Foreskin keratinocyte (primary cell): ENCODE measurements at places on chromosomes 2 and 18. TPM values are rescaled to one million over a fixed set of nuclear protein-coding genes. Genes with fewer than 3 reads are reported as not detected.

The RAB6C gene
- not detected in 2 replicates for total RNA-seq

- no peak for DNase-seq
Observed at GRCh38 chr2:126657148-126657635, 1.2 kb downstream of the GYPC start.

GRCh38 chr2:83176539-83176938 lies 1282.5 kb downstream of the SUCLG1 start:
- no peak for DNase-seq

The CAPN14 gene
- total RNA-seq, result 0.31 and 0.35 TPM in 2 replicates

GRCh38 chr2:212157012-212157411 lies 381.6 kb downstream of the ERBB4 start:
- peak; percentile 78 for DNase-seq

The CD207 gene
- not detected in 2 replicates for total RNA-seq

DNA sequence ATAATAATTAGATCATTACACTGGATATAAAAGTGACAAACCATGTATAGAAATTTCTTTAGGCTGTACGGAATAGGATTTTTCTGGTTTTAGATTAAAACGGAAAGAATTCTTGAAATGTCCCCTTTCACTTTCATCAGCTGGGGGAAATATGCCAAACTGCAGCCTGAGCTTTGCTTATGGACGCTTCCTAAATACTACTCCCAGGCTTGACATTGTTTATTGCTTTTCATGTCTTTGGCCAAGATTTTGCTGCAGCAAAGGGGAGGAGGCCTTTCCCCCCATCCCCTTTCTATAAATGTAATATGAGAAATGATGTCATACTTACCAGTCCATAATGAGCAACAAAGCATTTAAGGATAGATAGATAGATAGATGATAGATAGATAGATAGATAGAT lies 158.4 kb downstream of the MAP2 start:
- no peak for DNase-seq

DNA sequence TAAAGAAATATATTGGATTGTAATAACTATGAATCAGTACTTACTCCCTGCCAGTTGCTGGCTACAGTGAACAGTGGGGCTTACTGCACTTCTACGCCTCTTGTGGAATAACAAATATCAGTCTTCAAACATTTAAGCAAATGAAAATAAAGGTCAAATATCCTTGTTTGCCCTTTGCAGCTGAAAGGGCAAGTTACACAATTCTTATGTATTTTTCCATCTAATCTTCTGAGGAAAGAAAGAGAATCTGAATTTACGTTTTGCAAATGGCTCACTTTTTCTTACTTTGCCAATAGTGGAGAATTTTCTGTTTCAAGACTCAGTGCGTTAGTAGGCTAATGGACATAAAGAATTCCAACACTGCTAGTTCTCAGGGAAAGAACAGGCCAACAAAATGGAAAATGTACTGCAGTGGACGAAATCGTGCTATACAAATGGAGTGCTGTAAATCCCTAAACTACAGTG lies 157.2 kb upstream of the TMEM200C start:
- DNase-seq, result no peak

GRCh38 chr2:25310965-25311864 lies 30.5 kb downstream of the DNMT3A start:
- no peak for DNase-seq

The HOXD4 gene
- 0.32 and 0.82 TPM in 2 replicates for total RNA-seq

- DNase-seq, result no peak
Observed at GRCh38 chr18:1018181-1018681, 113.6 kb downstream of the ADCYAP1 start.

- no peak for DNase-seq
Observed at GRCh38 chr2:73759285-73759764, 20.6 kb downstream of the DUSP11 start.

DNA sequence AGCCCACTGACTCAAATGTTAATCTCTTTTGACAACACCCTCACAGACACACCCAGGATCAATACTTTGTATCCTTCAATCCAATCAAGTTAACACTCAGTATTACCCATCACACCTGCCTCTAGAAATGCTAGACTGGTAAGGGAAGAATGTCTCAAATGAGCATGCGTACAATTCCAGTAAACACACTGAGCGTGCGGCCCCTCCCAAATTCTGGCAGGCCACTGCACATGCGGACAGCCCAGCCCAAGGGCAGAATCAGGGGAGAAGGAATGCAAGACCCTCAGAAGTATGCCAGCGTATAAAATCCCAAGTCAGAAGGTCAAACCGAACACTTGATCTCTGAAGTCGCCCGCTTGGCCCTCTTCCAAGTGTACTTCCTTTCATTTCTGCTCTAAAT lies 7.6 kb upstream of the EMILIN2 start:
- no peak for DNase-seq

GRCh38 chr2:101736233-101736632 lies 38.7 kb downstream of the MAP4K4 start:
- no peak for DNase-seq

The UGT1A4 gene
- 0.14 and 0.34 TPM in 2 replicates for total RNA-seq

DNA sequence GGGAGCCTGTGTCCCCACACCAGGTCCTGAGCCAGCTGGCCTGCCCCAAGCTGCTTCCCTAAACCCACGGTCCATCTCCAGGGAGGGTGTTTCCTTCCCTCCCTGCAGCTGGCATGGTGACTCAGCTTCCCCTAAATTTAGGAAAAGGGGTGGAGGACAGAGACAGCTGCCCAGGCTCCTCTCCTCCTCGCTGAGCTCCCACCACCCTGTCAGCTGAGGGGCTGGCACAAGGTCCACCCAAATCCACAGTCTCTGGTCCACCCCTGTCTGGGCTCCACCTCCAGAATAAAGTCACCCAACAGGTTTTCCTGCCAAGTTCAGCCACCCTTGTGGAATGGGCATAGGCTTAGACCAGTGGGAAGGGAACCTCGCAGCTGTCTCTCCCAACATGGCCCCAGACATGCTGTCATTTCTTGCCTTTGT lies 156.5 kb downstream of the TNS1 start:
- no peak for DNase-seq

DNA sequence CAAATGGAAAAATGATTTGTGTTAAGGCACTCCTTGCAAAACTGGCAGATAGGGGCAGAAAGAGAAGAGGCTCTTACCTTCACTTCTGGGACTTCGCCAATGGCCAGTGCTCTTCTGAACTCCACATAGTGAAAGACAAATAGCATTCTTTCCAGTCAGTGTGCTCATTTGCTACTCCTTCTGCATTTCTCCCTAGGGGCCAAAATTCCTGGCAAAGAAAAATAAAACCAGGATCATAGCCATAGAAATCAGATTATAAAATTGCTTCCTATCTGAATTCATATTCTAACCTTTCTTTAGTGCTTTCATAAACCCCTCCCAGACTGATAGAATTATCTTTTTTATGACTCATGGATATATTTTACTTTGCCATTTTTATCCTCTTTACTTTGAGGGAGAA lies 56.9 kb upstream of the PELI1 start:
- no peak for DNase-seq

- no peak for DNase-seq
Observed at GRCh38 chr2:235968616-235969324, 199.4 kb downstream of the GBX2 start.

DNA sequence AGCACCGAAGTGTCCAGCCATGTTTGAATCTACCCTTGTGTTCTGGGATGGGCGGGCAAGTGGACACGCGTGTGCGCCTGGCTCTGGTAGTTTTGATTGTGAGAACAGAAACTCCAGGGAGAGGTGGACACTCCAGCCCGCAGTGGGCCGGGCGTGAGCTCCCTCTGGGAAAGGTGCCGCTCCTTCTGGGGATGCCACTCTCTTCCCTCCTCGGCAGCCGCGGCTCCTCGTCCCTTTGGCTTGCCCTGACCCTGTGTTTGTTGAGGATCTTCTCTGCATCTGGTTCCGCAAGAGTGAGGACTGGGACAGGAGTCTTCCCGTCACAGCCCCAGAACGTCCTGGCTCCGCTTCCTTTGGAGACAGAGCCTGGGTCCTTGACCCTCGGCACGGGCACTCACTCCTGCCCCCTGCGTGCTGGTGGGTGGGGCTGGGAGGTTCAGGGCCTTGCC lies 1.3 kb downstream of the CTDP1 start:
- no peak for DNase-seq

- no peak for DNase-seq
Observed at GRCh38 chr18:35680139-35680551, 98.6 kb downstream of the GALNT1 start.

DNA sequence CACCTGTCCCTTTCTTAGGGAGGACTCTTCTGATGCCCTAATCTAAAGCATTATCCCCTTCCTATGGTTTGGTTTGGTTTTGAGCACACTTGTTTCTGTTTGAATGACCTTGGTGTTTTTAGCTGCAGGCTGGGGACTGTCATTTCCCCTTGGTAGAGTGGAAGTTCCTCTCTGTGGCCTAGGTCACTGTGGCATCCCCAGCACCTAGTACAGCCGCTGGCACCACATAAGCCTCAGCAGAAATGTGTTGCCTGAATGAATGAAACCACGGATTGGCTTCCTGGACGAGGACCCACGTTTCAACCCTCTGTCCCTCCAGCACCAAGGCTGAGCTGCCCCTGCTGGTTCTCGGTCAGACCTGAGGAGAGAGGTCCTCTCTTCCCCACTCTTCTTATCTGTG lies 159.9 kb downstream of the CTIF start:
- DNase-seq, result no peak

- no peak for DNase-seq
Observed at GRCh38 chr18:10317864-10318690, 136.4 kb upstream of the APCDD1 start.

DNA sequence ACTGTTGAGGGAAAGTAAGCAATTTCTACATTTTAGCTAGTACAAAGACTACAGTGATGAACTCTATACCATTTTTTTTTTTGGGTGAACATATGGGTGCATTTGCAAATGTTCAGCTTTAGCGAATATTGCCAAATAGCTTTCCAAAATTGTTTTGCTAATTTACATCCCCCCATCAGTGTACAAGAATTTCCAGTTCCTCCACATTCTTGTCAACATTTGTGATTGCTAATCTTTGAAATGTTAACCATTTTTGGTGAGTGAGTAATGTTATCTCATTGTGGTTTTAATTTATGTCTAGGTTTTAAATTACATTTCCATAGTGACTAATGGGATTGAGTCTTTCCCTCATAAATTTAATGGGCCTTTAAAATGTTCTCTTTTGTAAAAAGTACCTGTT lies 16.4 kb upstream of the CNRIP1 start:
- DNase-seq, result peak; percentile 82

GRCh38 chr2:29892585-29893259 lies 28.7 kb downstream of the ALK start:
- no peak for DNase-seq

The C2orf92 gene
- total RNA-seq, result 0.58 and 0.71 TPM in 2 replicates

GRCh38 chr2:42336361-42336965 lies 24.6 kb downstream of the COX7A2L start:
- DNase-seq, result no peak

The KCNK3 gene
- total RNA-seq, result not detected in 2 replicates

The SP140 gene
- total RNA-seq, result 0.18 and 1.1 TPM in 2 replicates

- no peak for DNase-seq
Observed at GRCh38 chr18:22055466-22056238, 113.7 kb upstream of the GATA6 start.

GRCh38 chr2:217604527-217605194 lies 398.1 kb downstream of the TNS1 start:
- no peak for DNase-seq

The ACSL3 gene
- total RNA-seq, result 137 and 164 TPM in 2 replicates

DNA sequence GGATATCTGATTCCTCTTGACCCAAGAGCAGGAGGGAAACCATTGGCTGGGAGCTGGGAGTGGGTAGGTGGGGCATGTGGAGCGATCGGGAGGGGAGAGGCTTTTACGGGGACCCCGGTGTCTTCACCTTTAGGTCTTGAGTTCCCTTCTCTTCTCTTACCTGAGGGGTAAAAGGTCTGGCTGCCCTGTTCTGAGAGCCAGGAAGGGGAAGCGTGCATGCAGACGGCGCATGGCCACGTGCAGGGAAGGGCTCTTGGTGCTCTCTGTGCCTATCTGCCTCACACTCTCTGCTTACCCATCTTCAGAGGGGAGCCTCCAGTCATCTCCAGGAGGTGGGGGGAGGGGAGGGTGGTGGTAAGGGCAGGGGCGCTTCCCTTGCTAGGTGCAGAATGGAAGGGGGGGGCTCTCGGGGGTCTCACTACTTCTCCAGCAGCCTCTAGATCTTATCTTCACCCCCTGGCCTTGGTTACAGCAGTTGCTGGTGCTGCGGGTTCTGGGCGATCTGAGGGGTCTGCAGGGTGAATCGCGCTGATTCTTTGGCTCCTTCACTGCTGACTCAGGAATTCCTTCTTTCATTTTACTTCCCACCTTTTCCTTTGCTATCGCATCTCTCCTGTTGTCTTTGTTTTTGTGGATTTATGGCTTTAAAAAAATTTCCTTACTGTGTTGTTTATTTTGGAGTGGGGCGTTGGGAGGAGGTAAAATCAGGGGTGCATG lies 225.8 kb upstream of the HS6ST1 start:
- DNase-seq, result no peak

- no peak for DNase-seq
Observed at GRCh38 chr2:152078662-152079061, 20.2 kb downstream of the CACNB4 start.

GRCh38 chr2:449246-450067 lies 161.6 kb upstream of the ALKAL2 start:
- DNase-seq, result no peak

GRCh38 chr2:205024822-205025518 lies 479.7 kb downstream of the PARD3B start:
- DNase-seq, result peak; percentile 89

- DNase-seq, result no peak
Observed at GRCh38 chr18:6757931-6758330, 28.4 kb downstream of the ARHGAP28 start.

The FAP gene
- total RNA-seq, result 1.2 and 3.0 TPM in 2 replicates

GRCh38 chr2:154032220-154032619 lies 160.5 kb downstream of the GALNT13 start:
- DNase-seq, result no peak

DNA sequence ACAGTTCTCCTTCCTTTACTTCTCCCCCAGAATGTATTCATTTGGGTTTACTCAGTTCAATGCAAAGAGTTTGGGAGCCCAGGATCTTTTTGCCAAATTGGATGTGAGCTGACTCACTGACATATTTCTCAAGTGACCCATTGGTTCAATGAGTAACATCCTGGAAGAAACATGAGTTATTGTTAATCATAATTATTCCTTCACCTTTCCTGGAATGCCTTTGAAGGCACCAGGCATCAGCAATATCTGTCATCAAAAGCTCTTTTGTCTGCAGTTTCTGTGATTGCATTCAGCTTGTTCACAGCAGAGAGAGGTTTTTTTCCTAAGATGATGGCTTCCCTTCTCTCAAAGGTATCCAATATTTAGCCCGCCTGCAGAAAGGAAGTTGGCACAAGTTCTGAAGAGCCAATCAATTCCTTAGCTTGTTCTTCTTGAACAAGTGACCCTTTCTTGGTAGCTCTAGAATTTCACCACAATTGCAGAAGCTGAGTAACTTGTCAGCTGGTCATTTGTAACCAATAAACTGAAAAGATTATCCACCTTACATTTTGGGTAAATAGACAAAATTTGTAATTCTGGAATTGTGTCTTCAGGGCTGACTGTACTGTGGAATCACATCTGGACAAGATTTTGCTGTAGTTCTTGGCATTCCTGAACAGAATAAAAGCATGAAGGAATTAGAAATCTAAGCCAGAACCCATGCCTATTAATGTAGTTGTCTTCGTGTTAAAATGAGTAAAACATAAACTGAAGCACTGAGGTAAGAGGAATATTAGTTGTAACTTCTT lies 72.2 kb upstream of the TMEM17 start:
- DNase-seq, result peak; percentile 99

GRCh38 chr2:208179028-208179609 lies 10.7 kb downstream of the C2orf80 start:
- no peak for DNase-seq

The MARCHF4 gene
- 13.2 and 16.7 TPM in 2 replicates for total RNA-seq

The GKN2 gene
- total RNA-seq, result not detected in 2 replicates

- no peak for DNase-seq
Observed at GRCh38 chr2:28631514-28632206, 120.0 kb upstream of the PPP1CB start.

The ALMS1 gene
- 12.0 and 15.8 TPM in 2 replicates for total RNA-seq

The TRIB2 gene
- total RNA-seq, result 5.0 and 5.9 TPM in 2 replicates
